ENCODE measurements at places on chromosomes 11 and 22. TPM values are rescaled to one million over a fixed set of nuclear protein-coding genes. Genes with fewer than 3 reads are reported as not detected.

DNA sequence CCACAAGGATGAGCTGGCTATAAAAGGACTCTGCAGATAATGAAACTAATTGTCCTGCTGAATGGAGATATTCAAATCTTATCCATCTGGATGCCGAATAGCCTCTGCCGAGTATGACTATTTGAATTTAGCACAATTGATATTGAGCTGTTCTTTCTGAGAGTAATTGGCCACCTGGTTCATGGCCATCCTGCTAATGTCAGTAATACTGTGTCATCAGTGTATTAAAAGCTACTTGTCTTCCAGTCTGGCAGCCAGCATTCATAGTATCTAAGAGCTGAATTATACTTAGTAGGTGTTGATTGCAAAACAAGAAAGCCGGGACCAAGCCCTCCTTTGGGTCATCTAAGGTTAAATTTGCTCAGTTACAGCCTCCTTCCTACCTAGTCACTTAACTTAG is 310.7 kb upstream of the NCAM1 start:
- no peak for DNase-seq

GRCh38 chr22:27881421-27881820 is 37.6 kb downstream of the PITPNB start:
- DNase-seq: no peak

Gene APOA4
- not detected for total RNA-seq

Gene OR56A5
- total RNA-seq: not detected

Gene ZBTB16
- total RNA-seq: not detected

- no peak for DNase-seq
Measured at GRCh38 chr11:77396911-77397310, 77.0 kb downstream of the PAK1 start.

Gene APOL1
- 5.8 TPM for total RNA-seq

Gene PRR33
- not detected for total RNA-seq

Gene TPH1
- total RNA-seq: not detected

GRCh38 chr11:67274768-67275605 is 8.7 kb downstream of the GRK2 start:
- no peak for DNase-seq

DNA sequence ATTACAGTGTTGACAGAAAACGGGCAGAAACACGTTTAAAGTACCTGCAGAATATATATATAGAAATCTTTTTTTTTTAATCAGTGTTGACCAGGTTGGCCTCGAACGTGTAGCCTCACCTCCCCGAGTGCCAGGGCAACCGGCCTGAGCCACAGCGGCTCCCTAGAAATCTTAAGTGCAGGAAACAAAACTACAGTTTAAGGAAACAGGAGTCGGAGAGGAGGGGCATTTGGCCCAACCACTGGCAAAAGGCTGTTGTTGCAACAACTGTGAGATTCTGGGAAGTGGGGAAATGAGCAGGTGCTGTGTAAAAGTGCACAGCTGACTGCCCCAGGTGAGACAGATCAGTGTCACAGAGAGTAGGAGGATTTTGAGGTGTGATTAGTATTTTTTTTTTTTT is 3.7 kb downstream of the YWHAH start:
- DNase-seq: no peak

DNA sequence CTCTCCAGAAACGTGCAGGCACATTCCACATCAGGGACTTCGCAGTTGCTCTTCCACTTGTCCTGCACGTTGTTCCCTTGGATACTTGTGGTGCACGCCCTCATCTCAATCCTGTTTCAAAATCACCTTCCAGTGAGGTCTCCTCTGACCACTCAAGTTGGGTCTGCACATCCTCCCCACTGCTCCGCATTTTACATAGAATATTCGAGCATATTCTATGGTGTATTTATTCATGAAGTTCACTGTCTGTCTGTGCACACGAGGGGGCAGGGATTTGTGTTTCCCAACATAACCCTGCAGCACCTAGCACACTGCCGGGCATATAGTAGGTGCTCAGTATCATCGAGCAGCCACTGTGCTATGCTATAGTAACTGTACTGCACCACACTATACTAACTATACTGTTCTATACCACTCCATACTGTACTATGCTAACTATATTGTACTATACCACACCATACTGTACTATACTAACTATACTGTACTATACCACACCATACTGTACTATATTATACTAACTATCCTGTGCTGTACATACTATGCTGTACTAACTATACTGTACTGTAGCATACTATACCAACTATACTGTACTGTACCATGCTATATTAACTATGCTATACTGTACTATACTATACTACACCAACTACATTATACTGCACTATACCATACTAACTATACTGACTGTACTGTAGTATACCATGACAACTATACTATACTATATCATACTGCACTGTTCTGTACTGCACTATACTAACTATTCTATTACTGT is 30.3 kb downstream of the ELF5 start:
- peak; percentile 22 for DNase-seq

Gene CABP4
- not detected for total RNA-seq

GRCh38 chr11:18527512-18527911 is 770 bp upstream of the TSG101 start:
- no peak for DNase-seq

DNA sequence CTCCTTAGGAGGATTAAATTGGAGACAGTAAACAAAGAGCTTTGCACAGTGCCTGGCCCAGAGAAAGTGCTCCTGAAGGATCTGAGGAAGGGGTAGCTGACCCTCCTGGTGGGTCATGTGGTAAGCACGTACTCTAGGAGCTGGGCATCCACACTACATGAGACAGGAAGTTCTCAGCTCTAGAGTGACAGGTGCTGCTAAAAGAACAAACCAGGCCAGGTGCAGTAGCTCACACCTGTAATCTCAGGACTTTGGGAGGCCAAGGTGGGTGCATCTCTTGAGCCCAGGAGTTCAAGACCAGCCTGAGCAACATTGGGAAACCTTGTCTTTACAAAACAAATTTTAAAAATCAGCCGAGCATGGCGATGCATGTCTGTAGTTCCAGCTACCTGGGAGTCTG is 13.1 kb downstream of the SLC43A1 start:
- DNase-seq: no peak

Gene NARS2
- total RNA-seq: 12.4 TPM

DNA sequence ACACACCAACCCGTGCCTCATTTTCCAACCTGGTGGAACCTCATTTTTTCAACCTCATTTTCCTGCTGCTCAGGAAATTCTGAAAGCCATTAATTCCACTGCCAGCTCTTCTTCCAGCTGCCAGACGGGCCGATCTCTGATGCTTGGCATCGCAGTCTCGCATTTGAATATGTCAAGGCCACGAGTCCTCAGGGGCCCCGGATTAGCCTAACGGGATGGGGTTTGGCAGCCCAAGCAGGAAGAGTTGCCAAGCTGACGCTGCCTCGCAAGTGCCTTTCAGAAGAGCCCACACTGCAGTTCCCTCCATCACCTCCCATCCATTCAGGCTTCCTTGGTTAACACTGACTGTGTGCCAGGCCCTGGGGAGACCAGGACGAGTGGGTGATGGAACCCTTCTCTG is 8.7 kb downstream of the RASD2 start:
- DNase-seq: no peak

Gene CECR2
- not detected for total RNA-seq

GRCh38 chr11:121105063-121105480 is 4.0 kb downstream of the TECTA start:
- DNase-seq: no peak

Gene ARHGAP8
- total RNA-seq: not detected

- no peak for DNase-seq
Measured at GRCh38 chr22:32622744-32623110, 148.1 kb downstream of the FBXO7 start.

Gene BCR
- 28.6 TPM for total RNA-seq

- DNase-seq: no peak
Measured at GRCh38 chr11:34300926-34301295, 56.9 kb downstream of the ABTB2 start.

Gene HBG1
- total RNA-seq: not detected

Gene OR51Q1
- not detected for total RNA-seq

Gene CALCA
- not detected for total RNA-seq

- peak; percentile 62 for DNase-seq
Measured at GRCh38 chr22:32695451-32695891, 106.0 kb upstream of the TIMP3 start.

Gene CBLIF
- not detected for total RNA-seq

Gene KRTAP5-8
- not detected for total RNA-seq

Gene C11orf42
- not detected for total RNA-seq

DNA sequence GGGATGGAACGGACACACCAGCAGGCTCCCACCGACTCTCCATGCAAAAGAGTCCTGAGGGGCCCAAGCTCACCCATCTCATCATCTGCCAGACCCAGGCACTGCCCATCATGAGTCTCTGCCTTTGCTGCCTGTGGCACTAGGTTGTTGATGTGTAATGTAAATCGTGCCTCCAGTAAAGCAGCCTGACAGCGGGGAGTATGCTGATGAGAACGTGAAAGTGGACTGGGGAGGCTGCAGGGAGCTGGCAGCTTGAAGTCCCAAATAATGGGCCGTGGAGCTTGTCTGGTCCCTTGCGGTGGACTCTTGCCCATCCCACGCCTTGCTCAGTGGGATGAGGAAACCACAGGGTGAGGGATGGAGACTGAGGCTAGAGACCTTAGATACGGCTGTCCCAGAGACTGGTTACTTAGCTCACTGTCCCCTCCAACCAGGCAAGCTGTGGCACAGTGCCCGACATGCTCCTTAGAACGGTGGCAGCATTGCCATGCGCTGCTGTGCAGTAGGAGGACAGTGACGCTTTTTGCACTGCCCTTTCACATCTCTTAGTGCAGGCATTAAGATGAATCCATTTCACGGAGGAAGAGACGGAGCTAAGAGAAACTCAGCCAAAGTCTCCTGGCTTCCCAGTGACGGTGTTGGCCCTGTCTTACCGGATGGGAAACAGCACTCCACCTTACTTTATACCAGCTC is 39.6 kb upstream of the PLET1 start:
- no peak for DNase-seq

- no peak for DNase-seq
Measured at GRCh38 chr11:39674024-39674423, 1785.4 kb downstream of the LRRC4C start.

Gene CFAP300
- 2.1 TPM for total RNA-seq

Gene CCDC179
- not detected for total RNA-seq

GRCh38 chr11:82229341-82229740 is 504.3 kb downstream of the FAM181B start:
- DNase-seq: no peak

DNA sequence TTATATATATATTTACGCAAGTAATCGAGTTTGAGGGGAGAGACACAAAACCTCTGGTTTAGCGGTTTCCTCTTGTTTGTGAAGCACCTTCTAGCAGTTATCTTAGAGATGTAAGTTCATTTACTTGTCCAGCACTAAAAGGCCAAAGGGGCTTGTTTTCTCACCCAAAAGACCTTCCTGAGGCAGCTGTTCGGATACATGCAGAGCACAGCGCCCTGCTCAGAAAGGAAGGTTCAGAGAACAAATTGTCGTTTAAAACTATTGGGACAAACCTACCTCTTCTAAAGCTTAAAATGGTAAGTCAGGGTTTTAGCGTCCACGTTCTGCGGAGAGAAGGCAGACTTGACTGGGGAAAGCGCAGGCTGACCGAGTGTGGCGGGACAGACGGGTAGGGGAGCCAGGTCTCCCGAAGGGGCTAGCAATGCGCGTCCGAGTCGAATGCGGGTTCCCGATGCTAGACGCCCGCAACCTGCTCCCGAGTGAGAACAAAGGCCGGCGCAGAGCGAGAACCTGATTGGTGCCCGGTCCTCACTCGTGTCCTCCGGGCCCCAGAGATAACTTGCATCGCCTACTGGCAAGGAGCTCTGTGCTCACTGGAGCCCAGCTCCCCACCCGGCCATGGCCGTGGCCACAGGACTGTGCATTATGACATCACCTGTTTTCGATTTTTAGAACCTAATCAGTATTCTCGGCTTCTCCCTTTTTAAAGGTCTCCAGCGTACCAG is 1.0 kb upstream of the SESN3 start:
- no peak for DNase-seq

- no peak for DNase-seq
Measured at GRCh38 chr11:131389582-131389981, 19.2 kb downstream of the NTM start.

DNA sequence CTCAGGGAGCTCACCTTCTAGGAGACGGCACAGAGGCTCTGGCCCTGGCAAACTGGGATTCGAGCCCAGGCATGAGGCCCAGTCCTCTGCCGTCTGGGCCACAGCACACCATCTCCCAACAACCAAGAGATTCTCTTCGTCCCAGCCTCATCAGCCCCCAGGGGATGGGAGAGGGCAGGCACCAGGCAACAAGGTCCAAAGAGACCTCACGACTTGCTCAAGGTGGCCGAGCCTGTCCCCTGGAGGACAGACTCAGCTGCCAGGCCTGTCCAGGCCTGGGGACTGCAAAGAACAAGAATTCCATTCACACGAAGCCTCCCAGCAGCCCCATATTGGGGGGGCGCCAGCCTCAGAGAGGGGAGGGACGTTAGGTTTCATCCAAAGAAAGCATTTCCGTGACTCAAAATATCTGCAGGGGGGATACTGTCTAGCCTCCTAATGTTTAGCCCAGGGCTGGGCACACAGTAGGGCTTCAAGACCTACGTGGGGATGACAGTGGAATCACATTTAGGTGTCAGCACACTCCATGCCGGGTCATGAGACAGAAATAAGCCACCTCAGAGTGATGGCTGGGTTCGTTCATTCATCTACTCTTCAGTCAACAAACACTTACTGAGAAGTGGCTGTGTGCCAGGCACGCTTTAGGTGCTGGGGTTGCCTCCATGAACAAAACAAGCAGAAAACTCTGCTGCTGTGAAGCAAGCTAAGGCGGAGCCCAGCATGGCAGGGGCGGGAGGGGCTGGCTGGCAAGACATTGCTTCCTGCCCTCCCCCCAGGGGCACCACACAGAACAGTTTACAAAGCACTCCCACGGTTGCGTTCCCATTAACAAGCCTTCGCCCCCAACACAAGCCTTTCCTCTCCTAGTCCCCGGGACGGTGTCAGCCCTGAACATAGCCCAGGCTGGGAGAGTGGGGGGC is 1.2 kb downstream of the CARNS1 start:
- DNase-seq: no peak

Gene ZMAT5
- total RNA-seq: 37.0 TPM

DNA sequence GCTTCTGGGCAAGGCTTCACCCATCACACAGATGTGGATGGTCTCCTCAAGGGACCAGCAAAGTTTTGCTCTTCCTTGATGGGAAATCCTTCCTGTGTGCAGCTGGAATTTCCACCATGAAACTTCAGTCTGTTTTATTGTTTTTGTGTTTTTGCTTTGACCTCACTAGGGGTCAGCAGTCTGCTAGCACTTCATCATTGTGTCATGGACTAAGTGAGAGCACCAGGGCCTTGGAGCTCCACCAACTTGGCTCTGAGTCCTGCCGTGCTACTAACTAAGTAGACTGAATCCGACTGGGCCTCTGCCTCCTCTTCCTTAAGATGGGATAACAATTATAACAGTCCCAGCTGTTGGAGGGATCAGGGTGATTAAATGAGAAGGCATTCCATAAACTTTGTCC is 305.8 kb upstream of the NCAM1 start:
- no peak for DNase-seq

Gene HTR3B
- total RNA-seq: not detected

GRCh38 chr22:35349704-35350538 is 31.0 kb upstream of the HMOX1 start:
- no peak for DNase-seq

Gene GP1BB
- total RNA-seq: 0.53 TPM

GRCh38 chr22:41597635-41597953 is 8.0 kb upstream of the PMM1 start:
- DNase-seq: no peak

Gene MOGAT2
- not detected for total RNA-seq

Gene SYT13
- total RNA-seq: not detected

- peak; percentile 76 for DNase-seq
Measured at GRCh38 chr11:85718991-85719807, 33.2 kb upstream of the CCDC89 start.

Gene CDC42EP1
- total RNA-seq: 22.3 TPM

GRCh38 chr22:32839831-32840584 is 38.5 kb downstream of the TIMP3 start:
- DNase-seq: no peak

All from SJSA1 (cell line).